Brain (organoid and tissue), 16 donors: ENCODE measurements at places on chromosomes 7 and 10.

GRCh38 chr7:11776039-11776438 is 56.0 kb downstream of the THSD7A start:
- peak; percentile 41 for DNase-seq

GRCh38 chr7:82221152-82221674 is 222.4 kb downstream of the CACNA2D1 start:
- no peak for DNase-seq

- DNase-seq, result no peak
Observed at GRCh38 chr7:118183428-118183785, 557 bp upstream of the LSM8 start.

DNA sequence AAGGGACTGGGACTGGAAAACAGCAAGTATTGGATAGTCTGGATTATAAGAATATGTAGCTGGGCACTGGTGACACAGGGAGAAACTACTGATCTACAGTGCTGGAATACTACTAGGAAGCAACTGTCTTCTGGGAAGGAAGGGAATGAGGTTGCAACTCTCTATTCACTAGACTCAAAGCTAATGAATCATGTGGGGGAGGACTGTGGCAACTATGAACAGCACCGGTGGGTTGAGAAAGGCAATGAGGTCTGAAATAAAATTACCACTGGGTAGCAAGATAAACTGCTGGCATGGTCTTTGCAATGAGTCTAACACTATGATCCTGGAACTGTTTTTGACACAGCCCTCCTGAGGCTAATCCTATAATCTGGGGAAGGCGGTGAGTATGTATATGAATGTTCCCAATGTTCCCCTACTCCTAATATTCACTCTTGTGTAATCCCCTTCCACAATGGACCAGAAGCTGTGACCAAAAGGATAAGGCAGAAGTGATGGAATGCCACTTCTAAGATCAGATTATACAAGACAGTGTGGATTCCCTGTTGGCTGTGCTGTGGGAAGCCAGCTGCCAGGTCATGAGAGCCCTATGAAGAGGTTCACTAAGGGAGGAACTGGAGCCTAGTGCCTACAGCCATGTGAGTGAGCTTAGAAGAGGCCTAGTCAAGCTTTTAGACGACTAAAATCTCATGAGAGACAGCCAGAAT is 101.3 kb upstream of the DNAJB12 start:
- no peak for DNase-seq

DNA sequence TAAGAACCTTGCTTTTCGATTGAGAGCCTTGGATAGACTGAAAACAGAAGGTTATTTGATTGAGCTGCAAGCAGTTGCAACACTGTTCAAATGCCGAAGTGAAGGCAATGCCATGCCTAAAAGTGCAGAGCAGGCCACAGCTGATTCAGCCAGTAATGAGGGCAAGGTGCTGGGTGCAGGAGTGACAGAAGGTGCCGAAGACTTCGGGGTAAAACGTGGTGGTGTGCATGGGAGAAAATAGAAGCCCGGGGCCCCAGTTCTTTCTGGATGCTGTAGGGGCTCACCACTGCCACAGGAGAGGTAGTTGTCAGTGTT is 43.6 kb upstream of the GATAD1 start:
- DNase-seq, result no peak

- peak; percentile 61 for DNase-seq
Observed at GRCh38 chr10:121926671-121927317, 1.0 kb downstream of the ATE1 start.

GRCh38 chr10:124705381-124705740 is 38.8 kb downstream of the FAM53B start:
- DNase-seq, result no peak

GRCh38 chr7:38211486-38211885 is 33.4 kb downstream of the STARD3NL start:
- no peak for DNase-seq
